ENCODE measurements at places on chromosomes 5 and 9.

DNA sequence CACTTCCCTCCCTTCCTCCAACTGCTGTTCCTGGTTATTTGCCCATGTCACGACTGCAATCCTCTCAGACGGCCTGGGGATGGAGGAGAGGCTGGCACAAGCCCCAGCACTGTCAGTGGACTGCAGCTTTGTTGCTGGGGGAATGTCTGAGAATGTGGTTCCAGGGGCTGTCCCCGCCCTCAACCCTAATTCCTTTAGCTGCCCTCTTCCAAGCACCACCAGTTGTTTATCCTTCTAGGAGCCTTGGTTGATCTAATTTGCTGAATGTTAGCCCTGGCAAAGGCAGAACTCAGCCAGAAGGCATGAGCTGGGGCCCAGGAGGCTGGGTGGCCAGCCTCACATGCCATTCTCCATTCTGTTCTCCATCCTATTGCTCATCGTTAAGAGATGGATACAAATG is 51.6 kb downstream of the ADAM19 start:
- no peak for DNase-seq

DNA sequence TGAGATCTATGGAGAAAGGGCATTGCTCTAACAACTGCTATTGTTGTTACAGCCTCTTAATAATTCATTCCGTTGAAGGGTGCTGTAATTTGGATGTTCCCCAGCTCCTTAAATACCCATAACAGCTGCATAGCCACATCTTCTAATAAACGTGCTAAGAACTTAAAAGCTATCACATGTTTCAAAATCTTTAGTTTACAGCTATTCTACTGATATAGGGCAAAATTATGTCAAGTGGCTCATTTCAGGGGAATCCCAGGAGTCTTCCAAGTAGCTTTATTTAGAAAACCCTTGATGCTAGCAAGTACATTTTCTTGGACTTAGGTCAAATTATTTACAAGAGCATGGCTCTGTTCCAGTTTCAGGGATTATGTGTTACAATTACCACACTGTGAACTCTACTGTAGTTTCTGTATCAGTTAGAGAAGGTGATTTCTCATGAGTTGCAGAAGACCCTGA is 990.4 kb upstream of the ACO1 start:
- DNase-seq: no peak

DNA sequence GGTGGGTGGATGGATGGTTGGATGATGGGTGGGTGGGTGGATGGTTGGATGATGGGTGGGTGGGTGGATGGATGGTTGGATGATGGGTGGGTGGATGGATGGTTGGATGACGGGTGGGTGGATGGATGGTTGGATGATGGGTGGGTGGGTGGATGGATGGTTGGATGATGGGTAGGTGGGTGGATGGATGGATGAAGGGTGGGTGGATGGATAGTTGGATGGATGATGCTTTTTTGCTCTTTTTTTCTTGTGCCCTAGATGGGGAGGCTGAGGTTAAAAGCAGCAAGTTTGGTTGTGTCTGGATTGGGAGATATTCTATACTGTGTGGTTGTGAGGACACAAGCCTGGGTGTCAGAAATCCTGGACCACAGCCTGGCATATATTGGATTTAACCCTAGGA is 5.4 kb downstream of the LCN12 start:
- DNase-seq: no peak

GRCh38 chr5:159324102-159324755 is 6.1 kb downstream of the IL12B start:
- no peak for DNase-seq
